RKO (cell line): ENCODE measurements at places on chromosomes 3 and 15.

GRCh38 chr15:80093854-80094418 lies 34.5 kb downstream of the ZFAND6 start:
- DNase-seq, result no peak

DNA sequence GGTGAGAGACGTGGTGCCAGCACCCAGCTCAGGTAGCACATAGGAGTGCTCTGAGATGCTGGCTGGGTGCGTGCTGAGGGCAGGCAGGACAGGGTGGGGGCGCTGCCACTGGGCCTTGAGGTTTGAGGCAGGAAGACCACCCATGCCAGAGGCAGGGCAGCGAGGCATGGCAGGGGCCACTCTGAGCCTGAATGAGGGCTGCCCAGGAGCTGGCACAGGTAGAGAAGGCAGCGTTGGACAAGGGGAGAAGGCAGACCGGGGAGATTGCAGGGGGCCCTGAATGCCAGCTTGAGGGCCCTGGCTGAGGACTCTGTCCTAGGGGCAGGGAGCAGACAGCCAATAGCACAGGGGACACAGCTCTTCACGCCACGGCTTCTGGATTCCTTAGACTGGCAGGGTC lies 50.2 kb downstream of the ADAMTS7 start:
- no peak for DNase-seq

DNA sequence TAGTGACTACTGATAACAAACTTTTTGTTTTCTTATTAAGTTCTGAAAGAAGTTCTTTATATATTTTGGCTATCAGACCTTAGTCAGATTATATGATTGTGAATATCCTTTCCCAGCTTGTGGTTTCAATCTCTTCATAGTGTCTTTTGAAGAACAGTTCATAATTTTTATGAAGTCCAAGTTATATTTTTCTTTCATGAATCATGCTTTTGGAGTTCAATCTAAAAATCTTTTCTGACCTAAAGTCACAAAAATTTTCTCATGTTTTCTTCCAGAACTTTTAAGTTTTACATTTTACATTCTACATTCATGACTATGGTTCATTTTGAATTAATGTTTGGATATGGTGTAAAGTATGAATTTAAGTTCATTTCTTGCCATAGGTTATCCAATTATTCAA lies 34.2 kb upstream of the OCA2 start:
- no peak for DNase-seq

GRCh38 chr3:133926736-133927539 lies 31.3 kb upstream of the RAB6B start:
- no peak for DNase-seq

DNA sequence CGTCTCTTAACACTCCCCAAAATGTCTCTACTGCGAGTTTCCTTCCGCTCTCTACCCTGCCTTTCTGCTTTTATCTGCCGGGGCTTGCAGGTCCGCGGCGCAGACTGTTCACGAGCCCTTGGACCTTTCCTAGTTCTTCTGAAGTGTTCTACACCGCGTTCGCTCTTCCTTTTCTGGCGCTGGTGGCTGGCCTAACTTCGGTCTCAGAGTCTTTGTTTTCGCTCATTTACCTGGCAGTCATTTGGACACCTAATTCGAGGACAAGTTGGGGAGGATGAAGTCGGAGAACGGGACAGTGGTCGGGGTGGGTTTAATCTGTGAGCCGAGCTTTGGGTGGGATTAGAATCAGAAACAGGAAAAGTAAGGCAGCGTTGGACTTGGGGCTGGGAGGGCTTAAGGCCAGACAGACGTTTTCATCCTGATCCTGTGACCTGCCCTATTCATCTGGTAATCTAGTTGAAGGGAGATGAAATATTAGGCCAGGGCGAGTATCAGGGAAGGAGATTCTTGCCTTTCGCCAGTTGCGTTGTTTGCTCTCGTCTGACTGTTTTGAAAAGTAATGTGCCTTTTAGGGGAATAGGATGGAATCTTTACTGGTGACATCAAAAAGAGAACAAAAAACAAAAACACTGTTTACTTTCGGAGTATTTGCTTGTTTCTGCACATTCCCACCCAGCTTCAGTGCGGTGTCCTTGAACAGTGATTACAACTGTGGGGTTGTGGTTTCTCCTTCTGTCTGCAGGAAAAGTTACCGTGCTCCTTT lies 1.8 kb downstream of the DIPK2A start:
- DNase-seq, result peak; percentile 84

DNA sequence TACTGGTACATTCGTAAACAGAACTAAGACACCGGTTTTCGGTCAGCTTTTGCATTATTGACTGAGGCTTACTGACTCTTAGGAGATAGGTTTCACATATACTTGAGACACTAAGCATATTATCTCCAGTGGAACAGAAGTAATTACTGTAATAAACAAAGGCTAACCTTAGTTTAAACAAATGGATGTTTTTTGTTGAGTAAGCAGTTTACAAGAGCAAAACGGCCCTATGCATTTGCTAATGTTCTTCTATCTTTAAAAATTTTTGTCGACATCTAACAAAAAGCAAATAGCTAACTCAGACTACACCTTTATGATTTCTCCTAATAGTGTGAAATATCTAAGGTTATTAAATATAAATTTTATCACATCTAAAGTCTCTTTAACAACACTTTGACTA lies 664.5 kb downstream of the ROBO1 start:
- no peak for DNase-seq

DNA sequence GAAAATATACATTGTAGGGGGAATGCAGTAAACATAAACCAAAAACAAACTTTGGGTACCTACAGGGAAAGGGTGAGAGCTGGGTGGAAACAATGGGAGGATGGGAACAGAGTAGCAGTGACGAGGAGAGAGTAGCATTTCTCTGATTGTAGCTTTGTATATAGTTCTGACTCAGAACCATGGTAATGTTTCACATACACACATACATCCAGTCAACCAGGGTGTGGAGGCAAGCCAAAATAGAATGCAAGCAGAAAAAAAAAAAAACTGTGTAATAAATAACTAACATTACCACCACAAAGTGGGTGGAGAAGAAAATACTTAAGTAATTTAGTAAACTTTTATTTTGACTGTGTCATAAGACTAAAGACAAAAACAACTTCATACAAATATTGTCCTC lies 27.2 kb downstream of the BCL2A1 start:
- DNase-seq, result no peak

DNA sequence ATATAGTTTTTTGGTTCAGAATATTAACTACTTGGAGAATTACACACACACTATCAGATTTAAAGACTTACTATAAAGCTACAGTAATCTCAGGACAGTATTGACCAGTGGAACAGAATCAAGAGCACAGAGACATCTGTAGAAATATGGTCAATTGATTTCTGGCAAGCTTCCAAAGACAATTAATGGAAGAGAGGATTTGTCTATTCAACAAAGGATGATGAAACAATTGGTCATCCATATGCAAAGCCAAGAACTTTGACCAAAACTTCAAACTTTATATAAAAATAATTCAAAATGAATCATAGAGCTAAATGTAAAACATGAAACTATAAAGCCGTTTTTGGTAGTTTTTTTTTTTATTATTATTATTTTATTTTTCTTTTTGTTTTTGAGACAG lies 29.8 kb upstream of the MB21D2 start:
- no peak for DNase-seq

DNA sequence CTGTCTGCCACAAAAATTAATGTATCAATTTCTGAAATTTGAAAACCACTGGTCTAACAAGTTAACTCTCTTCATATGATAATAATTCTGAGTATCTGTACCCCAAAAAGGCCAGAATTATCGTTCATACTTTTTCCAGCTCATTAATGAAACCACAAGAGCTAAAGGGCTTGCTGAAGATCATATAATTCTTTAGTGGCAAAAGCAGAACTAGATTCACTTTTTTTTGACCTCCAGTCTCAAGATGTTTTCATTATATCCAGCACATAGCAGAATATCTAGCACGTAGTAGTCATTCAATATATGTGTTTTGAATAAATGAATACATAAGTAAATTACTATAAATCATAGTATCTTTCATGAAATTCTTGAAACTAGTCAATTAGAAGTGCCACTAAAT lies 246.7 kb upstream of the KCNH8 start:
- no peak for DNase-seq

GRCh38 chr3:121974601-121975111 lies 47.4 kb downstream of the ILDR1 start:
- peak; percentile 4 for DNase-seq

GRCh38 chr15:77387365-77388105 lies 32.4 kb downstream of the PEAK1 start:
- DNase-seq, result no peak

- DNase-seq, result no peak
These were observed 98.9 kb downstream of the FMN1 start for GRCh38 chr15:33095641-33096040.

- no peak for DNase-seq
These were observed 1.0 kb upstream of the P2RY13 start for GRCh38 chr3:151330379-151330778.

- no peak for DNase-seq
These were observed 52.6 kb upstream of the RAB6B start for GRCh38 chr3:133948131-133948810.

- peak; percentile 31 for DNase-seq
These were observed 33.5 kb upstream of the PDE8A start for GRCh38 chr15:84947947-84948830.
